ENCODE measurements at places on chromosomes 13 and 19.

GRCh38 chr19:2476451-2477140, 669 bp downstream of the GADD45B start:
- DNase-seq = no peak

DNA sequence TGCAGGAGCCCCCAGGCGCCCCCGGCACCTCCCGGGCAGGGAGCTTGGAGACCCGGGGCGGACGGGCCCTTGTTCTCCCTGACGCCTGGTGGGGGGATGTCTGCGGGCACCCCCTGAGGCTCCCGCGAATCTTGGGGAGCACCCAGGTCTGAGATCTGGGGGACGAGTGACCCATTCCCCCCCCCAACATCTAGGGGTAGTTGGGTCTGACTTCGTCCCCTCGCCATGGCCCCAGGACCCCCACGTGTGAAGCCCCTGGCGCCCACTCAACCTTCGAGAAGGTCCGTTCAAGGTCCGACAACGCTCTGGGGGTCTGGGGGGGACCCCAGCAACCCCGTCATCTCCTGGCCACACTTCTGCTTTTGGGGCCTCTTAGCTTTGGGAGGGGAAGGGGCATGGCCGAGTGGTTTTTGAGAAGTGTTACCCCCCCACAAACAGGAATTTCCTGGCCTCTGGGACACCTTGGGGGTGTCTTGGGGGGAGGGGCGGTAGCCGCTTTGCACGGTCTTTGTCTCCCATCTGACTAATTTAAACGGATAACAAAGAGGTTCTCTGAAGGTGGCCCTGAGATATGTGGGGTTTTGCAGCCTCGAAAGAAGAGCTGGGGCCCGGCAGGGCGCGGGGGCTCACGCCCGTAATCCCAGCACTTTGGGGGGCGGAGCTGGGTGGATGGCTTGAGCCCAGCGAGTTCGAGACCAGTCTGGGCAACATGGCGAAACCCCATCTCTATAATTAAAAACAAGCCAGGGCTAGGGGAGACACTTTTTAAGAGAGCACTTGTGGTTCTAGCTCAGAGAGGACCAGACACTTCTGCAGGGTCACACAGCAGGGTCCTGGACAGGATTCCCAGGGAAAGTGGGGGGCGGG, 608 bp downstream of the CNN2 start:
- no peak for DNase-seq

DNA sequence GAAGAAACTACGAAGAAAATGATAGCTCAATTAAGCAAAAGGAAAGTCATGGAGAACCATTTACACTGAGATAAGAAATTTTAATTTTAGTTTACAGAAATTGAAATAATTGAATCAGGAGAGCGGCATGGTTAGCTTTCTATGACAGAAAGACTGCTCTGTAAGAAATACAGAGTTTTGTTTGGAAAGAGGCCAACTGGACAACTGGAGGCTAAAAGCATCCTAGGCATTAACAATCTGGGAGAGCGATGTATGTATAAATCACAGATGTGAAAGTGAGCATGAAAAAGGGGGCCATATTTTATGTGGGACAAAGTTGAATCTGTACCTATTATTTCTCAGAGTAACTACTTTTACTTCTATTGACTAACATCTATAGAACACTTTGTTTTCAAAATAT, 1608.8 kb upstream of the PCDH20 start:
- DNase-seq = no peak

DNA sequence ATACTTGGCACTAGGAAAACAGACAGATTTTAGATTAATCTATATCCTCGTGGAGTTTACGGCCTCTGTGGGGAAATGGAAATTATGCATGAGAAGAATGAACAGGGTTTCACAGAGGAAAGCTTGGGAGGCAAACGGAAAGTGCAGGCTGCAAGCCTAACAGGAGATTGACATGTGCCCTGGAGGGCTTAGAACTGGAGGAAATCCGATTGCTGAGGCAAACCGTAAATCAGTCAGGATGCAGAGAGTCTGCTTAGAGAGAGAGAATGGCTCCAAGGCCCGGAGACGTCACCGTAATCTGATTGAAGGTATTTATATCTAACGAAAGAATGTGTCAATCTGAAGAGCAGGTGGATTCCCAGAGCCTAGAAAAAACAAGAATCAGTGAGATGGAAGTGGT, 143.2 kb downstream of the KATNAL1 start:
- DNase-seq = no peak

DNA sequence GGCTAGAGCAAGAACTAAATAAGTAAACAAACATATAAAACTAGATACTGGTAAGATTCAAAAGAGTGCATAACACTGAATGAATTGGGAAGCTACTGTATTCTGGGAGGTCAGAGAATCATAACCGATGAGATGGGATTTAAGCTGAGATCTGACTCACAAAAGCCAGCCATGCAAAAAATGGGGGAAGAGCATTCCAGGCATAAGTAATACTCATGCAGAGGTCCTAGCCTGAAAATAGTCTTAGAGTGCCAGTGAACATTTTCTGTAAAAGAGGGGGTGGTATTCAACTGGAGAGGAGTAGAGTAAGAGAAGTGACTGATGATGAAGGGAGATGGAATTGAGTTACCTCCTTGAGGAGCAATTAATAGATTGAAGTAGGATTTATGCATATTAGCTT, 872.0 kb upstream of the GPC6 start:
- DNase-seq = no peak

GRCh38 chr13:60229708-60230272, 66.1 kb upstream of the DIAPH3 start:
- no peak for DNase-seq

- DNase-seq = peak; percentile 68
These were observed 26.5 kb downstream of the MPND start for GRCh38 chr19:4369888-4370260.

- no peak for DNase-seq
These were observed 103.3 kb upstream of the MLNR start for GRCh38 chr13:49116873-49117272.

- no peak for DNase-seq
These were observed at the start of gene ICAM1 for GRCh38 chr19:10270616-10271394. ICAM1 (plus strand) TSS chr19:10271120; CDS start chr19:10271160, 40 bp downstream.

- no peak for DNase-seq
These were observed 3.9 kb upstream of the CSNK1G2 start for GRCh38 chr19:1936916-1937610.

- DNase-seq = no peak
These were observed 1315.4 kb downstream of the PCDH9 start for GRCh38 chr13:65914716-65915115.

DNA sequence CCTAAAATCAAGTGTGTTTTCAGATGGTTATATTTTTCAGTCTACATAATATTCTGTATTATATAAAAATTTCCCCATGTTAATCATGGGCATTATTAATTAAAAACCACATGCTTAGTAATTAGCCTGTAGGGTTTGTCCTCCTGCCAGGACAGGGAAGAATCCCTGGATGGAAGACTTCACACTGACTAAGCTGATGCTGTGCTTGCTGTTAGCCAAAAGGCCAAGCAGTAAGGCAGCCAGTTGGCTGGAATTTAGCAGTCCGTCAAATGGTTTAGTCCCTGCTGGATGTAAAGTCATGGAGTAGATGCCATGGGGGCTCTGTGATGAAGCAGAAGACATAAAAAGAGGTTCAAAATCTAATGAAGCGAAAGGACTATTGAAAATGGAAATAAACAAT, 168.0 kb upstream of the OBI1 start:
- no peak for DNase-seq

- DNase-seq = no peak
These were observed 29.4 kb upstream of the ZNF492 start for GRCh38 chr19:22604571-22605274.

DNA sequence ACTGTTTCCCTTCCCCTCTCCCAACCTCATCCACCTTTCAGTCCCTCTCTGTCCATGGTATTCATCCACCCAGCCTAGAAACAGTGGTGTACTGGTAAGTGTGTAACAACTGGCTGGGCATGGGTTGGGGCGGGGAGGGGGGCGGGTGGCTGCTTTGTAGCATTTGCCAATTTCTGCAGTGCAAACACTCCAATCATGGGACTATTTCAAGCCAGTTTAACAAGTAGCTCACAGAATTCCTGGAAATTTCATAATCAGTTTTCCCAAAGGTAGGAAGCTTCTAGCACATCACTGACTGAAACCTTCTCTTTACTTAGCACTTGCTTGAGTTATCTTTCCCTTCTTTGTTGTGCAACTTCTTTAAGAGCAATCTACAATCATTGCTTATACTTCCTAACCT, 100.8 kb upstream of the WASF3 start:
- no peak for DNase-seq

- DNase-seq = no peak
These were observed 179.2 kb downstream of the ABCC4 start for GRCh38 chr13:95122063-95122462.

DNA sequence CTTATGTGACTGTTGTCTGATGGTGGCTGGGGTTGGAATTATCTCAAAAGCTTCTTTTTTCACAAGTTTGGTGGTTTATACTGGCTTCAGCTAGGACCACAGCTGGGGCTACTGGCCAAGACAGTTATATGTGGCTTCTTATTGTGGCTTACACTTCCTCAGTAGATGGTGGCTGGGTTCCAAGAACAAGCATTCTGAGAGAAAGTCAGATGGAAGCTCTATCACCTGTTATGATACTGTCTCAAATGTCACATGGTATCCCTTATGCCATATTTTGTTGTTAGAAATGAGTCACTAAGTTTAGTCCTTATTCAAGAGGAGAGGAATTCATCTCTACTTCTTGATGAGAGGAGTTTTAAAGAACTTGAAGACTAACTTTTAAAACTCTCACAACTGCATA, 41.6 kb downstream of the NDFIP2 start:
- DNase-seq = no peak

DNA sequence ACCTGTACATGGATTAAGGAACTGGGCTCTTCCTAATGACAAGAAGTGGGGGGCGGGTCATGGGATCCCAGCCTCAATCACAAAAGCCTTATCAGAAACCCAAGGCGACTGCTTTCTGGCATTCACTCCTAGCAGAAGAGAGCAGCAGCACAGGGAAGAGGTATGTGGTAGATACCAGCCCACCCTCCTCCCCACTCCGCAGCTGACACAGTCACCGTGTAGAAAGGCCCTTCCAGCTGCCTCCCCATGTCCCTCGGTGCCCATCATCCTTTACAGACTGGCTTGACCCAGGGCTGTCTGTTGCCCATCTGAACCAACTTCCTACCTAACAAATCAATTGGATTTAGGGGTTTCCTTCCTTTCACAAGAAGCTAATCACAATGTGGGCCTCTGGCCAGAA, 3.1 kb upstream of the DHRS12 start:
- no peak for DNase-seq

DNA sequence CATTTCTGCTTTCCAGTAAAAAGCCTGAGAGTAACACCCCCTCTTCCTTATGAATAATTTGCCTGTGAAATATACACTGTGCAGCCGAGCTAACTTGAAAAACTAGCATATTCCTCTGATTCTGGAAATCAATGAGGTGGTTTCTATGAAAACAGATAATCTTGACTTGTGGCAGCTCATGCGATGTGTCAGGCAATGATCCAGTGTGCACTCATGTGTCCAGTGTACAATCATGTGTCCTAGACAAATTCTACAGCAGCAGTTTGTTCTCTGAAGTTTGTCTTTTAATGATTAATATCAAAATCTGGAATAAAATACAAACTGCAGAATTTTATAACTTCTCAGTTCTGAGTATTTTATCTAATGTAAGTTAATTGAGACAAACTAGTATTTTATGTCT, 2213.9 kb upstream of the PCDH20 start:
- no peak for DNase-seq

DNA sequence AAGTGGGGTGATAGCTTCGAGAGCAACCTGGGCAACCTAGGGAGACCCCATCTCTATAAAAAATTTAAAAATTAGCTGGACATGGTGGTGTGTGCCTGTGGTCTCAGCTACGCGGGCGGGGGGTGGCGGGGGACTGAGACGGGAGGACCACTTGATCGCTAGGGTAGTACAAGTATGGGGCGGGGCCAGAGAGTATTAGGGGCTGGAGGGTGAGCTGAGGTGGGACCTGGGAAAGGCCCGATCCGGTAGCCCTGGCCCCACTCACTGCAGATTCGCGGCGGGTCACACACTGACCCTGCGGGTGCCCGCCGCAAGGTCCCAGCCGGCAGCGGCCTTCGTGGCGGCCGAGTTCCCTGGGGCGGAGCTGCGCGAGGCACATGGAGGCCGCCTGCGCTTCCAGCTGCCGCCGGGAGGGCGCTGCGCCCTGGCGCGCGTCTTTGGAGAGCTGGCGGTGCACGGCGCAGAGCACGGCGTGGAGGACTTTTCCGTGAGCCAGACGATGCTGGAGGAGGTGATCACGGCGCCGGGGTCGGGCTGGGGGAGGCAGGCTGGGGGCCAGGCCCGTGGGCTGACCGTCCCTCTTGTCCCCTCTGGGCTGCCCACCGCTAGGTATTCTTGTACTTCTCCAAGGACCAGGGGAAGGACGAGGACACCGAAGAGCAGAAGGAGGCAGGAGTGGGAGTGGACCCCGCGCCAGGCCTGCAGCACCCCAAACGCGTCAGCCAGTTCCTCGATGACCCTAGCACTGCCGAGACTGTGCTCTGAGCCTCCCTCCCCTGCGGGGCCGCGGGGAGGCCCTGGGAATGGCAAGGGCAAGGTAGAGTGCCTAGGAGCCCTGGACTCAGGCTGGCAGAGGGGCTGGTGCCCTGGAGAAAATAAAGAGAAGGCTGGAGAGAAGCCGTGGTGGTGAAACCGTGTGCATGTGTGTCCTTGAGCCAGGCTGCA, 2.0 kb upstream of the ARHGAP45 start:
- no peak for DNase-seq

- peak; percentile 37 for DNase-seq
These were observed 536 bp downstream of the UBA2 start for GRCh38 chr19:34428549-34429285.
